ENCODE measurements at places on chromosomes 6 and 20.

- no peak for DNase-seq
Observed at GRCh38 chr20:58646703-58647102, 4.4 kb upstream of the STX16 start.

GRCh38 chr6:137304020-137304780 lies 85.0 kb upstream of the IFNGR1 start:
- no peak for DNase-seq

- DNase-seq: no peak
Observed at GRCh38 chr20:44406572-44407137, 51.2 kb downstream of the HNF4A start.

GRCh38 chr6:165983112-165984072 lies 184.3 kb downstream of the TBXT start:
- no peak for DNase-seq

- no peak for DNase-seq
Observed at GRCh38 chr20:46088409-46089166, 1.2 kb downstream of the NCOA5 start.

- no peak for DNase-seq
Observed at GRCh38 chr6:168964138-168964835, 289.4 kb downstream of the THBS2 start.

DNA sequence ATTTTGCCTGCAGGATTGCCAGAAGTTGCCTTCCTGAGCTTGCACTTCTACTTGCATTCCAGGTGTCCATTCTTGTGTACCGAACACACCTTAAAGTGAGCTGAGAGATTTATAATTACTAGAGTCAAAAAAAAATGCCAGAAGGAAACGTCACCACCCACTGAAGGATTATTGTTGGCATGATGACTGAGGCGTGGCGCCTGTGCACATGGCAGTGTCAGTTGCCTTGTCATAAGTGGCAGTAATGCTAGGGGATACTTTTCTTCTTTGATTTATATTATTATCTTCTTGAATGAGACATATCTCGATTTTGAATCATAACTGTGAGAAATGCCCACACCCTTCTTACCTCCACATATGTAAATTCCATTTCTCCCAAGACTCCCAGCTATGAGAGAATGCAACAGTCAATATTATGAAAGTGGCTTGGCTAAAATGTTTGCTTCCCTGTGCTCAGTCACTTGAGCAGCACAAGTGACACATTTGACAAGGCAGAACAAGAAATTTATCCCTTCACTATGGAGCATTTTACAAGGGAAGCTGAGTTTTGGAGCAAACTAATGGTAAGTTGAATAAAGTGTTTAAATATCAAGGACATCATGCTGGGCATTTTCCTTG lies 149.5 kb upstream of the SASH1 start:
- no peak for DNase-seq

DNA sequence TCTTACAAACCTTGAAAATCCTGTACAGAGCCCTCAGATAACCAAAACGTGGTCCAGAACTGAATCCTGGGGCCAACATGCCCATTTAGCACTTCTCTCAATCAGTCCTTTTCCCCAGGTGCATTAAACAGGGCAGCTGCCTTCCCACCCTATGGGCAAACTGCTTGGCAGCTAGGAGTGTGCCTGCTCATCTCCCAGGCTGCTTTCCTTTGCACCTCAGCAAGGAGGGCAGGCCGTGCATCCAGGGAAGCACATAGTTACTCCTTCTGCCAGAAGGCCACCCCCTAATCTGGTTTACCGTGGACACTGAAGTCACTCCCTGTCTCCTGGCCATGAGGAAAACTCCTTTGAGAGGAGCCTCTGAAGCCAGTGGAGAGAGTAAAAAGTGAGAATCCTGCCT lies 10.0 kb downstream of the PKIG start:
- DNase-seq: no peak

All from mesothelial cell of epicardium (in vitro differentiated cells).